Activated naive CD8-positive, alpha-beta T cell treated with anti-CD3 and anti-CD28 coated beads, Interleukin-2, amount 50 U/mL, for 24 hours (primary cell): ENCODE measurements at places on chromosomes 12 and 14.
A peak's percentile ranks its signal among the peaks of the same experiment; 100 is the strongest.

DNA sequence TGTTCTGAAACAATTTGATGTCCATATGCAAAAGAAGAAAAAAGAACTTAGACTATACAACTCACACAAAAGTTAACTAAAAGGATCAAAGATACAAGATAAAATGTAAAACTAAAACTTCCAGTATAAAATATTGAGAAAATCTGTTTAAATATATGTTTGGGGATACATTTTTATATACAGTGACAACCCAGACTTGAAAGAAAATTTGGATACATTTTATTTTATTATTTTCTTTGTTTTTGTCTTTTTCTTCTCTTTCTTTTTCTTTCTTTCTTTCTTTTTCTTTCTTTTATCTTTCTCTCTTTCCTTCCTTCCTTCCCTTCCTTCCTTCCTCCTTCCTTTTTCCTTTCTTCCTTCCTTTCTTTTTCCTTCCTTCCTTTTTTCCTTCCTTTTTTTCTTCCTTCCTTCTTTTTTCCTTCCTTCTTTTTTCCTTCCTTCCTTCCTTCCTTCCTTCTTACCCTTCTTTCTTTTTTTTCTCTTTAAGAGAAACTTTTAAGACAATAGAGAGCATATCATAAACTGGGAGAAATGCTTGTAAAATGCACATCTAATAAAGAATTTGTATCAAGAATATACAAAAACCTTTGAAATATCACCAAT lies 954.5 kb upstream of the LRFN5 start:
- no peak for DNase-seq

GRCh38 chr12:57658890-57659289 lies 25.9 kb upstream of the B4GALNT1 start:
- no peak for DNase-seq

DNA sequence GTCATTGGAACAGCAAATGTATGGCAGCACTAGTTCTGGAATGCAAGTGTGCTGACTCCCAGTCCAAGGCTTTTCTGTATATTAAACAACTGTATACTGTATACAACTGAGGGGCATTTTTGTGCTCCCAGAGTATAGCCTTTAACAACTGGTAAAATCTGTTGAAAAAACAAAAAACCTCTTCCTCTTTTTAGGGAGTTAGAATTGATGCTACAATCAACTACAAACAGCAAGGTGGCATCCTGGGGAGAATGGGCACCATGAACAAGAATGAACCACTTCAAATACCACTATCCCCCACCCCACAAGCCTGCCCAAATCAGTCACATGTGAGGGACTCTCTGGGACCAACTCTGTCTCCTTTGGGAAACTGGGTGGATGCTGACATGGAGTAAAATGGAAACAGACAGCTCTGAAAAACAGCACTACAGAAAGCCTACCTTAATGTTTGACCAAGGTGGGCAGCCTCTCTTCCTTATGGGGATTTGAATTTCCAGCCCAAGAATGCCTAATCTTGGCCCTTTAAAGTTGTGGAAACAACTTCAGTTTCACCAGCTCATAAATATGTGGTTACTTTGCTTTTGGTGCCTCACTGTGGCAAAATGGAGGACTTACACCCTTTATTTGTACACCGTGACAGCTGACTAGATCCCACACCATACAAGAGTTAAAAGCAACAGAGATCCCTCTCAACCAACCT lies 7.5 kb downstream of the VTI1B start:
- no peak for DNase-seq

DNA sequence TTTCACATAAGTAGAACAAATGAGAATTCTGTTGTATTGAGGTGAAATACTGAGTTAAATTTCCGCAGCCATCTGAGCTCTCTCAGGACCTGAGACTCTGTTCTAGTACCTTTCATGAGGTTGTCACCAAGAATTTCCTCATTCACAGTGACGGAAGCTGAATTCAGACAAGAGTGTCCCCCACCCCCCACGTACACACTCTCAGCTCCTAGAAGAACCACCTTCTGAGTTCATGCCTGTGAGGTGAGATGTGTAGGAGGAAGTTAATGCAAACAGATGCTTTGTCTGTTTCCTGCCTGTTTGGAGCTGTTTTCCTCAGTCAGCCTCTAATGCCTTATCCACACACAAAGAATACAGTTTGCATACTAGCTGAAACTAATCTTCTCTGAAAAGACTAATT lies 18.2 kb downstream of the BICDL1 start:
- peak; percentile 64 for DNase-seq

DNA sequence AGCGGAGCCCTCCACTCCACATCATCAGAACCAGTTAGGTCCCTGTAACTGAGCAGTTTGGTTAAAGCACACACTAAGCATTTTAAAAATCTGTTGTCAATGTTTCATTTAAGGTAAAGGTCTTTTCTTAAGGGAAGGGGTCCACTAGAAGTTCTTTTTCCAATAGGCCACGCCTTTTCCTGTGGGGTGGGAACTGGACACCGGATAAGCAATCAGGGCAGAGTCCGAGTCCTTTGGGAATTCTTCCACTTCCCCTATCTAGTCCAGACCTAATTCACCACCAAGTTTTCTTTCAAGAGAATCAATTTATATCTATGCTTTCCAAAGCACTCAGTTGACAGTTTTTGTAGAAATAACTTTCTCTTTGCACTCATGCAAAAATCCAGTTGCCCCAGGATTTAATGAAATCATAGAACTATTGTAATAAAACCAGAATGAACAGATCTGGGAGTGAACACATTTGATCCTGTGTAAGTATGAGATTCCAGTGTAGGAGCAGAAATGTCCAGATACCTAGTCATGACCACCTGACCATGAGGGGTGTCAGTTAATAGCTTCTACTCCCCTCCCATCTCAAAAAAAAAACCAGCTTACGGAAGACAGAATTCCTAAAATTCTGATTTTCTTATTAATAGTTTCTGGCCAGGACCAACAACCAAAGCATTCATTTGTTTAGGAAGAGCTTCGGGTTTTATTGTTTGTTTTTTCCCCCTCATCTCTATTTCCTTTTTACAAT lies 11.7 kb downstream of the VPS37B start:
- DNase-seq, result no peak

DNA sequence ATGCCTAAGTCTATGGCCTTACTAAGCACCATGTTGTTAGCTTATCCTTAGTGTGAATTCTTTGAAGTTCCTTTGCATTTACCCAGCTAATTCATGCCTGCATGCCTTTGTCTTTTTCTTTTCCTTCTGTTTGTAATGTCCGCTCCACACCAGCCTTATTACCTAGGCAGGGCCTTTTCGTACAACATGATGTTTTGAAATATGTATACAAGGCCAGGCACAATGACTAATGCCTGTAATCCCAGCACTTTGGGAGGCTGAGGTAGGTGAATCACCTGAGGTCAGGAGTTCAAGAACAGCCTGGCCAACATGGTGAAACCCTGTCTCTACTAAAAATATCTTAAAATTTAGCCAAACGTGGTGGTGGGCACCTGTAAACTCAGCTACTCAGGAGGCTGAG lies 1636.5 kb upstream of the SEL1L start:
- no peak for DNase-seq

GRCh38 chr14:35215110-35215813 lies 76.9 kb upstream of the PSMA6 start:
- no peak for DNase-seq

- no peak for DNase-seq
These were observed 593.6 kb downstream of the NRXN3 start for GRCh38 chr14:78763746-78764145.

GRCh38 chr12:24560192-24560775 lies 388.6 kb downstream of the BCAT1 start:
- no peak for DNase-seq

DNA sequence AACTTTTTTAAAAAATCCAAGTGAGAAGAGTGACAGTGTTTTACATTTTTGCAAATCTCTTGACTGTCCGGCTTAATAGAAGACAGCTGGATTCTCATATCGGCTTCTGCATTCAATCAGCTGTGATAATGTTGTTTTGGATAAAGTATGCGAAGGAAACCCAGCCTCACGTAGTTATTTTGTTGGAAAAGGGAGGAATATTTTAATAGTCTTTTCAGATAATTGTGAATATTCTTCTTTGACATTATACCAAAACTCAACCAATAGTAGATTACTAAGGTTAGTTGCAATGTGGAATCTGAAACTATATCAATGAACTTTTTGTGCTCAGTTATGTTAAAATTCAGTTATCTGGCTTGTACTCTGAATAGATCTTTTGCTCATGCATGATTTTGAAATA lies 276.5 kb downstream of the ZFP36L1 start:
- DNase-seq, result no peak

DNA sequence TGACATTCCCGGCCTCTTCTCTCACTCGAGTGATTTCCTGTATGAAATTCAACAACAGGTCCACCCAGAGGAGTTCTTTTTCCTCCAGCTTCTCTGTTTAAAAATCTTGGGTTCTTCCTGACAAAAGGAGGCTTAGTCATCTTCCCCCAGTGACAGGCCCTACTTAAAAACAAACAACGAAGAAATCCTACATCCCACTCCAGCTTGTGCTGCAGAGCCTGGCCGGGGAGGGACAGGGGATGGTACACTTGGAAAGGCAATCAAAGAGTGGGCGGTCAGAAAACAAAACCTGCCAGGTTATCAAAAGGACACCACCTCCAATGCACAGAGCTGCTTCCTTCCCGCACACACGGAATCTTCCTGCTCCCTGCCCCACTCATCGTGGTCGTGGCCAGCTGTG lies 101.3 kb downstream of the CACNA1C start:
- no peak for DNase-seq
